ENCODE measurements at places on chromosomes 3 and 15. TPM values are rescaled to one million over a fixed set of nuclear protein-coding genes. Genes with fewer than 3 reads are reported as not detected.
A peak's percentile ranks its signal among the peaks of the same experiment; 100 is the strongest.

DNA sequence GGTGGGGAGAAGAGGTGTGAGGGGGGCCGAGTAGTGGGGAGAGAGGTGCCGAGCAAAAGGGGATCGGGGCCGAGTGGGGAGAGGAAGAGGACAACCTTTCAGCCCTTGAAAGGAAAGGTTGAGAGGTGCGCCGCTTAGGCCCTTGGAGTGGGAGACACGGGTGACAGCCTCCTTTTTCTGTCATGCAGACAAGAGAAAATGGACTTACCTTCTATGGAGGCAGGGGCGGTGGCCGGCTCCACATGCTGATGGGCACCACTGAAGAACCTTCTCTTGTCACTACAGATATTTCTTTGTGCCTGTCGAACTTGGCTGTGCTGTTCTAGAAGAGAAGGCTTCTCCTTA is 421 bp downstream of the KLHL18 start:
- DNase-seq, result no peak

SLC33A1 gene
- total RNA-seq, result 37.3 TPM

GRCh38 chr3:55333046-55333445 is 154.1 kb downstream of the WNT5A start:
- no peak for DNase-seq

DNA sequence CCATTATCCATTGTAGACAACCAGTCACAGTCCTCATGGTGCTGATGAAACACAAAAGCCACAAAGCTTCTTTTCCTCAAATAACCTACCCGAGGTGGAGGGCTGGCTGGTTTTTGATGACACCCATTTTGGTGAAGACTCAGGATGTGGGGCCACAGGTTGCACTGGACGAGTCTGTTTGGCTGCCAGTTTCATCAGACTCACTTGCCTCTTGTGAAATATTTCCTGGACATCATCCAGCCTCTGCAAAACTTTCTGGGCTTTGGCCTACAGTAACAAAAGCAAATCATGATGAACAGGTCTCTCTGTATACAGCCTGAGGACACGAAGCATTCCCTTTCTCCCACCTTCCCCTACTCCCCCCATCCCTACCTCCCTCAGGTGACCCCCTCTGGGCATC is 42.2 kb downstream of the B3GNT5 start:
- DNase-seq, result no peak

DNA sequence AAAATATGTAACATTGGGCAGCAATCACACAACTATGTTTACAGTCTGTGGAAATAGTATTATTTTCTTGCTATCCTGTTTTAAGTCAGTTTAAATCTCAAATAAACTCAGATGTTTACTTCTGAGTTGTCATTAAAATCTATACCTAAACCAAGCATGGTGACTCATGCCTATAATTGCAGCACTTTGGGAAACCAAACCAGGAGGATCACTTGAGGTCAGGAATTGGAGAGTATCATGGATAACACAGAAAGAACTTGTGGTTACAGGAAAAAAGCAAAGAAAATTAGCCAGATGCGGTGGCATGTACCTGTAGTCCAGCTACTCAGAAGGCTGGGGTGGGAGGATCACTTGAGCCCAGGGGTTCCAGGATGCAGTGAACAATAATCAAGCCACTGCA is 631.6 kb upstream of the EPHA6 start:
- DNase-seq, result no peak

DNA sequence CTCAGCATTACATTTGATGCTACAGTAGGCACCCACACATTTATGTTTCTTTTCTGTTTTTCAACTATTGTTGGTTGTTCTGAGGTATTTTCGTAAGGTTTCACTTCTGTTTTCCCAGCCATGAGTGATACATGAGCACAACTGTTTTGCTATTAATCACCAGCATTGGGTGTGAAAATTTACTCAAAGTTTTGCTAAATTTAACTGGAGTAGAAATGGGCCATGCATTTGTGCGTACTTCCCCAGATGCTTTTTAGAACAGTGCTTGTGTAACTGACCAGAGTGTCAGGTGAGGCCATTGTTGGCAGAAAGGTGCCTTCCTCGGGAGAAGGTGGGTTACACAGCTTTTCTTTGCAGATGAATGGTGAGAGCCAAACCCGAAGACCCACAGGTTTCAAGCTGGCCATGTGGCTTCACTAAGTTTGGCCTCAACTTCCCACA is 70.4 kb downstream of the ST6GAL1 start:
- no peak for DNase-seq

RLBP1 gene
- not detected for total RNA-seq

GOLGA8N gene
- 19.0 TPM for total RNA-seq

DNA sequence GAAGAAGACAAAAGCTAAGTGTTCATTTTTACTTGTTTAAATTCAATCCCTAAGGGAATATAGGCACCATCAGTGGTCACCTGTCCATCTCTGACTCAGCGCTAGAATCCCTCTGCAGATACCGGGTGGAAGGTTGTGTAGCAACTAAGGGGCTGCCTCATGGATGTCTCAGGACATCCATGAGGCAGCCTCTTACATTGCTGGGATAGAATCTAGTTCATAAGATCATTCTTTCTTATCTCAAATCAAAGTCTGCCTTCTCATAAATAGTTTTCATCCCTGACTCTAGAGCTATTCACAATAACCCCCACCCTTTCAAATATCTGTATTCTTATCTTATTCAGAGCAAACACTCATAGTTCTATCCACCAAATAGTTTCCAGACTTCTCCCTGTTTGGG is 38.1 kb downstream of the HSPBAP1 start:
- no peak for DNase-seq

TYRO3 gene
- 17.9 TPM for total RNA-seq

MYRIP gene
- 2.5 TPM for total RNA-seq

DNA sequence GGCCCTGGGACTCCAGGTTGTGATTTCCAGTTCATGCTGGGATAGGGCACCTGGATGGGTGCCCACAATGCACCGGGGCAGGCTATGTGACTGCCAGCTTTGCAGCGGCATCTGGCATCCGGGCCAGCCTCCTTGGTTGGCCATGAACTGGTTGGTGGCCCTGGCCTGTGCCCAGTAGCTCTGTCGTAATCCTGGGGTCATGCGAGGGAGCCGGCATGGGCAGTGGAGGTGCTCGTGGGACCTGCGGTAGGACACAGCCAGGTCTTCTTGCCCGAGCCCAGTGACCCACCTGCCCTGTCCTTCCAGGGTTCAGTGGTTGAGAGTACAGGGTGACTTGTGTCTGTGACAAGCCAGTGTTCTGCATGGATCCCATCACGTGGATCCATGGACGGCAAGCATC is 237.9 kb downstream of the SNRPN start:
- no peak for DNase-seq

DNA sequence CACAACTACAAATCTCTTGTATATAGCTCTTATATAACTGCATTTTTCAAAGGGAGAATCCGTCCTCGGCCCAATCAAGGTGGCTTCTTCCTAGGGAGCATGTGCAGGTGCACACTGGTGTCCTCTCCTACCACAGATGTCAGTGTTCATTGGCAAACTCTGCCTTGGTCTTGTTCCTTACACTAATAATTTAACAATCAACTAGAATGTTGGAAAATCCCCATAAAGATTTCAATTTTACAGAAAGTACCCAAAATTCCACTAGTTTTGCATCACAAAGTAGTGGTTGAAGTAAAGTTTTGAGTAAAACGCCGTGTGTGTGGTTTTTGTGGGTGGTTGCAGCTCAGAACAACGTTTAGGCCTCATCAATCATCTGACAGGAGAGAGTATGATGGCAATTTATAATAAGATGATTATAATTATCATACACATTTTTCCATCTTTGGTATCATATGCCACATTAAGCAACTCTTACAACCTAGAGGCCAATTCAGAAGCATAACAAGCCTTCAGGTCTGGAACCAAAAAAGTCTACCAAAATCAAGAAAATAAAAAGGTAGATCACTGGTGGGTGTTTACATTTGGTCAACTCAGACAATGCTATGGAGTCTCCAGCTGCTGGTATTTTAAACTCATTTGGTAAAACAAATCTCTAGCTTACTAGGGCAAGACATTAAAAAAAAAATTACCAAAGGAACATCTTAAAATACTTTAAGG is 128.9 kb upstream of the BHLHE40 start:
- DNase-seq, result no peak

- no peak for DNase-seq
Observed at GRCh38 chr3:129106320-129106719, 15.3 kb downstream of the RAB43 start.

DNA sequence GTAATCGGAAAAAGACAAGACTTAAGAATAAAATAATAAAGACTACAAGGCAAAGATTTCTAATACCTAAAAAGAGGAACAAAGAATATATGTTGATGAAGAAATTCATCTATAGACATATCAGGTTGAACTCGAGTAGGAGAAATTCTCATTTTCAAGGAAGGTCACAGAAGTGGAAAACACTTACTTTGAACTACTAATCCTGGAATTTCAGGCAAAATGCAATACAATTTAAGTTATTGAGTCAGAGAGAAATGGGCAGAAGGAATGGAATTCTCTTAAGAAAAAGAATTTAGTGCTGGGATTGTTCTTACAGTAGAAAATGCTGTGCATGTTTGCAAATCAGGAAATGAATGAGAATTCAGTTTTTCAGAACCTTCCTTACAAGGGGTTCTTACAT is 135.9 kb upstream of the TGFBR2 start:
- DNase-seq, result no peak

DNA sequence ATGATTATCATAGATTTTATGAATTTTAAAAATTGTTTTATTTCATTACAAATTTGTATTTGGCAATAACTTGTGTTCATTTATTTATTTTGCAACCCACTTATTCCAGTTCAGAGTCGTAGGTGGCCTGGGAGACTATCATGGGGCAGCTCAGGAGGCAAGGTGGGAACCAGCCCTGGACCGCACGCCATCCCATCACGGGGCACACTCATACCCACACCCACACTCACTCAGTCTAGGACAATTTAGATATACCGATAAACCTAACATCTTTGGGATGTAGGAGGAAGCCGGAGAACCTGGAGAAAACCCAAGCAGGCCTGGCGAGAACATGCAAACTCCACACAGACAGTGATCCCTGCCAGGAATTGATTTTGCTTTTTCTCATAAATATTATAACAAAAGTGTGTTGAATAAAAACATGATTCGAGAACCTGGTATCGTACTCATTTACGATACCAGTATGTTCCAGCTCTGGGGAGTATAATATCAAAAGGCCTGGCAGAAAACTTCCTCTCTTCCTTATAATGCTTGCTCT is 205.3 kb downstream of the NFKBIZ start:
- DNase-seq, result no peak

GRCh38 chr15:101489599-101490407 is at the start of gene PCSK6:
TSS of gene PCSK6 (minus strand) at chr15:101489707. CDS start at chr15:101489670, 37 bp downstream.
- DNase-seq, result peak; percentile 53

DNA sequence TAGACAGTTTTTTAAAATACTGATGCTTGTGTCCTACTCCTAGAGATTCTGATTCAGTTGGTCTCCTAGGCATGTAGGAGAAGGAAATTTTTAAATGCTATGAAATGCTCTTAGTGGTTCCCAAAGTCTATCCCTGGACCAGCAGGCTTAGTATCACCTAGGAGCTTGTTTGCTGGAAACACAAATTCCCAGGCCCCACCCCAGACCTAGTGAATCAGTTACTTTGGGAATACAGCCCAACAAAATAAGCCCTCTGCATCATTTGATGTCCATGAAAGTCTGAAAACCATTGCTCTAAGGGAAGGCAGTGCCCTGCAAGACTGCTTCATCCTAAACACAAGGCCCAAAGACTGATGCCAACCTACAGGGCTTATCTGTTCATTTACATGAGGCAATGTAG is 36.3 kb downstream of the CCNL1 start:
- no peak for DNase-seq

SLC28A2 gene
- 0.28 TPM for total RNA-seq

DNA sequence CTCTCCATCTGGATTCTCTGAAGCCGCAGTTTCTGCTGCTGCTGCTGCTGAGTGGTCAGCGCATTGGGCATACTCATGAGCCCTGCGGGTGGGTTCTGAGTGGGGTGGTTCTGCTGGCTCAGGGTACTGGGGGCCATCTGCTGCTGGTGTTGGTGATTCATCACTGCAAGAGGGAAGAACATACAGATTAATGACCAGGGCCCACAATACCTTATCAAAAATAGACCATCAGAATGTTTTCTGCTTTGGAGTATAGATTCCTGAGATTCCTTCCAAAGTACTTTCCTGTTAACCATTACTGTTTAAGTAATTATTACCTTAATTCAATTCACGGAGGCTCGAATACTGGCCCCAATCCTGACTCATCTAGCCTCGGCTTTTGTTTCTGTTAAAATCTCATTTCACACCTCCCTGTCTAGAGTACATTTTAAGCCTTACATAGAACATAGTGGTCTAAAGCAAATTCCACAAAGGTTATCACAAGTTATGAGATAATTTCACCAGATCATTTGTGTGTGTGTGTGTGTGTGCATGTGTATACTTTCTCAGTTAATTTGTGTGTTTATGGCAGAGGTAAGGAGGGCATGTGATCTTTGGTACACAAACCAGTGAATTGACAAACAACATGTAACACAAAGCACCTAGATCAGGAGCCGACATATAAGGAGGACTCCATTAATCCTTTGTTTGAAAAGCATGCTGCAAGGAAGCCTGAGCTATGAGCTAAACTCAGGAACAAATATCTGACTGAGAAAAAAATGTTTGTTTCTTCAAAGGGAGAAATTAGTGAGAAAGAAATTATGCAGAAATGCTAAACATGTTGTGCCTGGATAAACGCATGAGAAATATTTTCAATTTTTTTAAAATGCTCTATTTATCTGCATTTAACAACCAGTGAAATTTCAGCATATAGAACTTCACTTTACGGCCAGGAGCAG is 68.1 kb downstream of the TM4SF4 start:
- no peak for DNase-seq

- no peak for DNase-seq
Observed at GRCh38 chr3:133933097-133934024, 37.7 kb upstream of the RAB6B start.

GRCh38 chr3:156558389-156558788 is 3.5 kb upstream of the SSR3 start:
- no peak for DNase-seq

DNA sequence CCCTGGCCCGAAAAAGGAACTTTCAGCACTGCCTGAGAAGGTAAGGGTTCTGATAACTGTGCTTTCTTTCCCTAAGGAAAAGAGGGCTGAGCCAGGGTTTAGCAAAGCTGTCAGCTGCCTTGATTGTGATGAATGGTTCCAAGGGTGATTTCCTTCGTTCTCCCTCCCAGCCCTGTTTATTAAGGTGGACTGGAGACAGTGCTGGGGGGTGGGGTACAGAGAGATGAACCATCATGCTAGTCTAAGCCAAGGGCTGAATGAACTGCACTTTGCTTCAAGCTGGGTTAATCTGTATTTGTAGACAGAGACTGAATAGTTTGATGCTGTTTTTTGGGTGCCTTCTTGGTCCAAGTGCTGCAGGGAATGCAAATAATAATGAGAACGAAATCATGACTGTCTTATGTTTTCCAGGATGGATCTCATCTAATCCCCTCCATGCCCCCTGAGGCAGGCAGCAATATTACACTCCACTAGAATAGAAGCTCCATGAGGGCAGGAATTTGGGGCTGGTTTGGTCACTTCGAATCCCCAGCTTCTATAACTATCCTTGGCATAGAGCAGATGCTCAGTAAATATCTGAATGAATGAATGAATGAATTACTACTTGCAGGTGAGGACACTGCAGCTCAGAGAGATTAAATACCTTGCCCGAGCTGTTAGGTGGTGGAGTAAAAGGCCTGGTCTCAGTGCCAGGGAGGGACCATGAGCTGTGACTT is 10.9 kb downstream of the PXYLP1 start:
- DNase-seq, result no peak
